ENCODE measurements at places on chromosomes 3 and 15.

DNA sequence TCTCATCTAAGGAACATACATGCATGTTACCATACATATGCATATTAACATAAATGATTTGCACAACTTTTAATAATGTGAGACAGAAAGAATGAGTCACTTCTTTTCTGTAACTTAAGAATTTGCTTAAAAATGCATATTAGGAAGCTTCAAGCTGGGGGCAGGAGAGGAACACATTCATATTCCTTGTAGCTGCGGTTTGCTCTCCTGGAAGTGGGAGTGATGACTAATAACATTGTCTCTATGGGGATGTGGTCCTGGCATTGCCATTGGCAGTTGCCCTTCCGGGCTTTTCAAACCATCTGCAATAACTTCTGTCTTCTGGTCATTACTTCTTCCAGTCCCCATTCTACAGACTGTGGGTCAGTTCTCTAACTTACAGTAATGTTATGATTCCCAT, 15.6 kb downstream of the CHST2 start:
- DNase-seq: no peak

DNA sequence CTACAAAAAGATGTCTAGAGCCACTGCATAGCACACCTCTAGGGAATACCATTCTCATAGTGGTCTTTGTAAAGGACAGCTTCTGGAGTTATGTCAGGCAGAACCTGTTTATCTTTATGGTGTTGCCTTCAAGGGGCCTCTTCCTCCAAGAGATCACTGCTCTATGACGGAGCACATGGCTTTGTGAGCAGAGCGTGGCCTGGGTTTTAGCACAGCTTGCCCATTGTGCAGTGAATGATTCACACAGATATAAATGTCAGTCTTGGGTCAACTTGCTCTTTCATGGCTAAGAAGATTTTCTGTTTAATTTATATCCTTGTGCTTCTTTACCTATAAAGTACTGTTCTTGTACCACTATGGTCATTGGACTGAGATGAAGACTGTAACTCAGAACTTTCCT, 41.5 kb upstream of the RBMS3 start:
- DNase-seq: no peak

DNA sequence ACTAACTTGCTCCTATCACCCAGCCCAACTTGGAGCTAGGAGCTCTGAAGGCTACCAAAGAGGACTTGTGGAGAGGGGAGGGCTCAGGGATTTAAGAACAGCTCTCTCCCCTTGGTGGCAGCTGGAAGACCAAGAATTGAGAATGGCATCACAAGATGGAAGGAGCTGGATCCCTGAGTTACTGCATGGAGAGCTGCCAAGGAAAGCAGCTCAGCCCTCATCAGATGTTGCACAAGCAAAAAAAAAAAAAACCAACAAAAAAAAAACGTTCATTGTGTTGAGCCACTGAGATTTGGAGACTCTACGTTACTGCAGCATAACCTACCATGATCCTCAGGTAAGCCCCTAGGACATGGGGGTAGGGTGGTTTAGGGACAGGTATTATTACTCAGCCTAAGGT, 41.0 kb downstream of the ITGB5 start:
- no peak for DNase-seq

GRCh38 chr15:65920825-65921309, 51.6 kb downstream of the RAB11A start:
- DNase-seq: no peak

GRCh38 chr3:110774496-110775265, 296.9 kb upstream of the NECTIN3 start:
- DNase-seq: no peak

- no peak for DNase-seq
These were observed 510.1 kb upstream of the CFAP20DC start for GRCh38 chr3:59559721-59560435.
